Peyer's patch (tissue), 4 donors: ENCODE measurements at places on chromosomes 13 and 19. TPM values are rescaled to one million over a fixed set of nuclear protein-coding genes. Genes with fewer than 3 reads are reported as not detected.

DNA sequence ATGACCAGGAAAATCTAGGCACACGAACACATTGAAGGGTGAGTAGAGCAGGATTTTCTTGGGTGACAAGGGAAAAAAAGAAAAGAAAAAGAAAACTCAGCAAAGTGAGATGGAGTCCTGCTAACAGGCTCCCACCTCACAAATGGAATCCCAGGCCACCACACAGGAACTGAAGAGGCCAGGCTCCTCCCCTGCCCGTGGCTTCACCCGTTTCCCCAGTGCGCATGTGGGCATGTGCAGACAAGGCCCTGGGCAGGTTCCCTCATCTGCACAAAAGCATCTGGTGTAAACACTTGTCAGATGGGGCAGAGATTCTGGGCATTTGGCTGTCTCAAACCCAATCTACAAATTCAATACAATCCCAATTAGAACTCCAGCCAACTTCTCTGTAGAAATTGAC is 24.5 kb downstream of the CFAP97D2 start:
- DNase-seq, result no peak
- no peaks in the 10 kb centered on the region for H3K27me3 ChIP-seq
- H3K36me3 ChIP-seq, result no peaks in the 10 kb centered on the region
- no peaks in the 10 kb centered on the region for H3K4me1 ChIP-seq
- H3K27ac ChIP-seq, result no peak overlapping the region

GRCh38 chr13:93672996-93673395 is 446.4 kb downstream of the GPC6 start:
- DNase-seq, result no peak
- no peaks in the 10 kb centered on the region for H3K27me3 ChIP-seq
- no peaks in the 10 kb centered on the region for H3K36me3 ChIP-seq
- no peak overlapping the region for H3K27ac ChIP-seq
- H3K4me3 ChIP-seq, result no peak overlapping the region
- no peaks in the 10 kb centered on the region for H3K4me1 ChIP-seq

DNA sequence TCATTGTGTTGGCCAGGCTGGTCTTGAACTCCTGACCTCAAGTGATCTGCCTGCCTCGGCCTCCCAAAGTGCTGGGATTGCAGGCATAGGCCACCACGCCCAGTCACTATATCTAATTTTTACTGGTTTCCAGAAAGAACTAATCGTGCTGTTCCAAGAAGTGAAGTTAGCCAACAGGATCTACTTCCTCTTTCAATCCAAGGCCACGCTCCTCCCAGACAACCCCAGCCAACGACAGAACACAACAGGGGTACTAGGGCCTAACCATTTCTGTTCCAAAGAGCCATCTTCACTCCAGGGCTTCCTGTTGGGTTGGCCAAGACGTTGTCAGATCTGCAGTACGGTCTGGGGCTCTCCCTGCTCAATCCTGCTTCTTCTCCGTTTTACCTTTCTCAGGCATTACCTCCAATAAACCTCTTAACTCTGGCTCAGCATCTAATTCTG is 7.0 kb upstream of the LSM14A start:
- H3K4me3 ChIP-seq, result no peak overlapping the region
- H3K36me3 ChIP-seq, result no peaks in the 10 kb centered on the region
- no peaks in the 10 kb centered on the region for H3K4me1 ChIP-seq
- no peak for DNase-seq
- no peak overlapping the region for H3K27ac ChIP-seq

Gene PNMA8A
- 0.28 TPM for total RNA-seq

DNA sequence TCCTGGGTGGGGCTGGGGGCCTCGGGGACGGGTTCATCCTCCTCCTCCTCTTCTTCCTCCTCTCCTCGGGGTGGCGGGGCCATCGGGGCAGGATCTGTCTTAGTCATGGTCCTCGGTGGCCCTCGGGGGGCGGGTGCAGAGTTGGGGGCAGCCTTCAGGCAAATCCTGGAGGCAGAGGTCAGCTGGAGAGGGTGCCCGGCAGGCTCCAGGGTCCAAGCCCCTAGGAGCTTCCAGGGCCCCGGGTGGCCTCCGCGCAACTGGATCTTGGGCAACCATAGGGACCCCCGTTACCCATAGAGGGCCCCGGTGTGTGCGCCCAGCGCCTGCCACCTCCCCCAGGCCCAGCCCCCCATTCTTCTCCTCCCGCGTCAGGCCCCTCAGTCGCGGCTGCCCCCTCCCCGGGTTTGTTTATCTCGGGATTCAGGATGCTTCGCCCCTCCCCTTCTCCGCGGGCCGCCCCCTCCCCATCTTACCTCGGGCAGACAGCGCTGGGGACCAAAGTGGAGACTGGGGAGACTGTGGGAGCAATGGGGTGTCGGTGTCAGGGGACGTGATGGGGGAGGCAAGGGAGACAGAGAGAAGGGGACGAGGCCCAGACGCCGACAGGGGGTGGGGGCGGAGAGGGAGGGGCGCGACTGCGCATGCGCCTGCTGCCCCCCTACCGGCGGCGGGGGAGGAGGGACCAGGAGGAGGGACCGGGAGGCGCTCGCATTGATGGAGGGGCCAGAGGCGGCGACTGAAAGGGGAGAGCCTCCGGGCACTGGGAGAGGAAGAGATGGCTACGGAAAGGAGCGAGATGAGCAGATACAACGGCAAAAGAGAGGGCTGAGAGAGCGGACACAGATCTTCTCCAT is at the start of gene CLIP3:
CLIP3 (minus strand) TSS at position 623 of the 854 bp plus-strand sequence; CDS start at position 107, 516 bp downstream.
- DNase-seq, result peak; percentile 57
- peak within 1 kb of the TSS; percentile 27 for H3K4me3 ChIP-seq
- H3K4me1 ChIP-seq, result no peaks in the 10 kb centered on the region
- H3K27me3 ChIP-seq, result no peaks in the 10 kb centered on the region
- H3K36me3 ChIP-seq, result peaks cover 4% of the 10 kb centered on the region
- no peak within 1 kb of the TSS for H3K27ac ChIP-seq

- peaks cover 27% of the 10 kb centered on the region for H3K27me3 ChIP-seq
- no peak overlapping the region for H3K4me3 ChIP-seq
- no peak overlapping the region for H3K27ac ChIP-seq
- no peaks in the 10 kb centered on the region for H3K4me1 ChIP-seq
- H3K36me3 ChIP-seq, result no peaks in the 10 kb centered on the region
Measured at GRCh38 chr19:7729211-7729610, 2.7 kb downstream of the CLEC4G start.

DNA sequence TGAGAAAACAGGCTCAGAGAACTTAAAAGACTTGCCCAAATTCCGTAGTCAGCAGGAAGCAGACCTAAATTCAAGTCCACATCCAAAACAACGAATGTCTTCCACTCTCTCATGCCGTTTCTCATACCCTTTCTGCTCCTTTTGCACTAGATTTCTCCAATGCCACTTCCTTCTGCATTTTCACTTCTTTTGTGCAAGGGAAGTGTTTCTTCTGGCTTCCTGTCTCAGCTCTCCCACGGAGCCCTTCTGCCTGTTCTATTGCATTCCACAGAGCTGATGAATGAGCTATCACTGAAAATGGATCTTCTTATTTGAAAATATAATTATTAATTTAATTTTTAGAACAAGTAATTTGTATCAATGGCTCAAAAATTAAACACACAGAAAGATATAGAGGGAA is 56.1 kb upstream of the STK24 start:
- no peak overlapping the region for H3K4me3 ChIP-seq
- no peaks in the 10 kb centered on the region for H3K36me3 ChIP-seq
- no peak for DNase-seq
- H3K27me3 ChIP-seq, result no peaks in the 10 kb centered on the region

DNA sequence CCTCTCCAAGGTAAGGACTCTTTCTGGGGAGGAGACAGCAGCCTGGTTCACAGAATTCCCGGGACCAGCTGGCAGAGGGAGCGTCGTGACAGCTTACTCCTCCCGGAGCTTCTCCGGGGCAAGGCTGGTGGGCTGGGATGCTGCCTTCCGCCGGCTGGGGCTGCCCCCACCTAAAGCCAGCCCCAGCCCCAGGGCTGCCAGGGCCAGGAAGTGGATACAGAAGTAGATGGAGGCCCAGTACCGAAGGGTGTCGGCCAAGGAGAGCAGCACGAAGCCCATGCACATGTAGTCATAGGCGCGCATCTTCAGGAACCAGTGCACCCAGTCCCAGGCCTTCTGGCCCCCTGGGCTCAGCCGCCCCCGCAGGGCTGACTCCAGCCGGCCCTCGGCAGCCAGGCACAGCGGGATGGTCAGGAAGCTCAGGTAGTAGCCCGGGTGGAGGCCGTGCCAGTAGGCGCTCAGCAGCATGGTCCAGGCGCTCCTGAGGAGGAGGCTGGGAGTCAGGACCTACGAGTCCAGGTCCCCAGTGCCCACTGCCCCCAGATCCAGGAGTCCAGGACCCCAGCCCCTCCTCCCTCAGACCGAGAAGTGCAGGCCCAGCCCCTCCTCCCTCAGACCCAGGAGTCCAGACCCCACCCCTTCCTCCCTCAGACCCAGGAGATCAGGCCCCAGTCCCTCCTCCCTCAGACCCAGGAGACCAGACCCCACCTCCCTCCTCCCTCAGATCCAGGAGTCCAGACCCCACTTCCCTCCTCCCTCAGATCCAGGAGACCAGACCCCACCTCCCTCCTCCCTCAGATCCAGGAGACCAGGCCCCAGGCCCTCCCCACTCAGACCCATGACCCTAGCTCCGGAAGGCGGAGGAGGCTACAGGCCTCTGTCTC is 1.2 kb upstream of the TMC4 start:
- H3K27ac ChIP-seq, result no peak overlapping the region
- peaks cover 28% of the 10 kb centered on the region for H3K36me3 ChIP-seq
- H3K4me3 ChIP-seq, result no peak overlapping the region
- no peaks in the 10 kb centered on the region for H3K27me3 ChIP-seq
- H3K4me1 ChIP-seq, result peaks cover 4% of the 10 kb centered on the region

Gene OR10H5
- total RNA-seq, result not detected

- no peaks in the 10 kb centered on the region for H3K36me3 ChIP-seq
- no peak overlapping the region for H3K27ac ChIP-seq
- DNase-seq, result no peak
Measured at GRCh38 chr19:28859811-28860210, 353.1 kb downstream of the UQCRFS1 start.
